ENCODE measurements at places on chromosomes 2 and 18.

GRCh38 chr2:160205505-160205904 is 5.4 kb upstream of the ITGB6 start:
- DNase-seq = no peak

DNA sequence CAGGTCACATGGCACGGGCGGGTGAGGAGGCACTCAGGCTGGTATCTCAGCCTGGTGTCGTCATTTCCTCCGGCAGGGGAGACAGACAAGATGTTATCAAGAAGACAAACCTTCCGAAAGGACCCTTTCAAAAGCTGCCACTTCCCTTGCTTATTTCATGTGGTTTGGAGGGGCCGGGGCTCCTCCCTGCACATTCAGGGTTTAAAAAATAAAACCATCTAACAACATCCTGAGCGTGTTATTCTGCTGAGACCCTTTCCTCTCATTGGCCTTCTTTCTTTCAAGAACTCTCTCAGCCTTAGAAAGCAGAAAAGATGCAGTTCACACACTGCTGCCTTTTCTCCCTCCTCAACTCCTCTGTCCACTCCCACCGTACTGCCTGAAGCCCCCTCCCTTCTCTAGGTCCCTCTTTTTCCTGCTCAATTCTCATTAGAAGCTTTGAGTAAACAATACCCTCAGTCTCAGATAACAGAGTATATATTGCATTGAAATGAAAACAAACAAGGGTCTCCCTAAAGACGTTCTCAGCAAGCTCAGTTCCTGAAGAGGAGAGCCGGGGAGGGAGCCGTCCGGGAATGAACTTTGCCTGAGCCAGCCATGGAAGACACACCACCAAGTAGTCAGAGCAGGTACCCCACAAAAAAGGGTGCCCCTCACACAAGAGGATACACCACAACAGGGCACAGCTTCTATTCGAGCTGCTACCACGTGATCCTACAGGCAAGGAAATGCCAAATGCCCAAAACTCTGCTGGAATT is 9.7 kb downstream of the SMAD7 start:
- no peak for DNase-seq

- DNase-seq = no peak
Measured at GRCh38 chr2:240402566-240403272, 32.7 kb upstream of the GPC1 start.

DNA sequence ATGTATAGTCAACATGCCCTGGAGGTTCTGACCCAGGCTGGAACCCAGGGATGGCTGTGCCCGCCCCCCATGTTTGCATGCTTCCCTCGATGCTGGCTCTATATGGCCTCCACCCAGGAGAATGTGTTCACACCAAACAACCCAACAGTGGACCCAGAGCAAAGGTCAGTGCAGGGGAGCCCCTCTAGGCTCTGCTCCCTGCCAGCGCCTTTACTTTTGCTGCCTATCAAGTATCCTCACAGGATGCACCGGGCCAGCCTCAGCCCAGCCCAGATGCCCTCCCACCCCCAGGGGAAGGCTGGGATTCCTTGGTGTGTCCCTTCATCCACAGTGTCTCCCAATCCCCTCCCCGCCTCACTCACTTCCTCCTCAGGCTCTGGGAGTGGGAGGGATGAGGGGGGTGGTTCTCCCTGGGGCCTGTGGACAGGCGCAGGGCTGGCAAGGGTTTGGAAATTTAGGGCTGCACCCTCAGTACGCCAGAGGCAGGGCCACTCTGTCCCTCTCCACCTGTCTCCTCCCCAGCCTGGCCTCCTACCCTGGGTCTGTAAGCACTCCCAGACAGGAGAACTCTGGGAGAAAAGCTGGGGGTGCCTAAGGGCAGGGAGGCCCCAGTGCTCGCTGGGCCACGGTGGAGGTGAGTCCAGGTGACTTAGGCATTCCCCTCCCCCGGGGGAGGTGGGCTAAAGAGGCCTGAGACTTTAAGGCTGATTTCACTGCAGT is 2.3 kb downstream of the ATP6V1B1 start:
- DNase-seq = no peak

DNA sequence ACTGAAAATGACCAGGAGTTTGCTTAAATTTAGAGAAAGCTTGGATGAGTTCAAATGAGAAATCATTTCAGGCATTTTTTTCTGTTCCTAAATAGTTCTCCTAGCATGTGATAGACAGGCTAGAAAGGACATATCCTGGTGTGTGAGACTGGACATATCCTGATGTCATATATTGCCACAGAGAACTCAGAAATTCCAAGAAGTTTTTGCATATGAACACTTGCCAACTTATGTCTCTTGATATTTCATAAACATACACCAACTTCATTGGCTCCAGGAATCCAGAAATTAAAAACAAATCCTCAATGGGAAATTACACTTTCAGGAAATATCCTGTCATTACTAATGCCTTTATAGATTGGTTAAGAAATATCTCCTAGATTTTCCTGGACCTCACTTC is 2.9 kb upstream of the SERPINB4 start:
- DNase-seq = no peak

DNA sequence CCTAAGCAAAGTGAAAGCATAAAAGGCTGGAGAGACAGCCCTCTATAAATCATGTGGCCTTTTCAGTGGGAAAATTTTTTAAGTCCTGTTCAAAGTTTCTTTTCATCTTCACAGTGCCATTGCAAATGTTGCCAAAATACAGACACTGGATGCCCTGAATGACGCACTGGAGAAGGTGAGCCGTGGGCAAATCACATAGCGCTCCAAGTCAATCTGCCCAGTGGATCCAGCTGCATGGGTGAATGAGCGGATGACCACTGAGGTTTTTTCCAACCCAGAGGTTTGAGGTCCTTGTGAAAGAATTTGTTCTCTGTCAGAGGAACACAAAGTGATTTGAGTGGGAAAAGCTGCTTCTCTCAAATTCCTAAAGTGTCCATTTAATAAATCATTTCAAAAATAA is 11.8 kb downstream of the DAPL1 start:
- DNase-seq = no peak

GRCh38 chr2:147589127-147589526 is 255.7 kb upstream of the ACVR2A start:
- no peak for DNase-seq

GRCh38 chr2:231479455-231479854 is 15.2 kb upstream of the NCL start:
- DNase-seq = no peak

DNA sequence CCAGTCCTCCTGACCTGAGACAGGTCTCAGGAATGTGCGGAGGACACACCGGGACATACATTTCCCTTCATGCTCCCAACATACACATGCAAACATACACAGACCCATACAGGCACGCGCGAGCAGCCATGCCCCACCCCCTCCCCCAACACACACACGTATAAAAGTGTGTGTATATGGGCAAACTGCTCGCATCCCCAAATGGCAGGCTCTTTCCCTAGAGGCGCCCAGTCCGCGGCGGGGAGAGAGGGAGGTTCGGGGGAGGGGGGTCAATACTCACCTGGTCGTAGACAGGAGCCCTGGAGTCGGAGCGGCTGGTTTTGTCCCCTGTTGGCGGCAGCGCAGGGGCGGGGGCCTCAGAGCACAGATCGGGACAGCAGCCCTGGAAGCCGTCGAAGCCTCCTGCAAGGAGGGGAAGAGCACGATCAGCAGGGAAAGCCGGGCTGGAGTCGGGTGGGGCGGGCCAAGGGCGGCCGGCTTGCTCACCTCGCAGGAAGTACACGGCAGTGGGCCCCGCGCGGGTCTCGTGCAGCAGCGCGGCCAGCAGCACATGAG is 682 bp downstream of the DUSP2 start:
- DNase-seq = no peak

DNA sequence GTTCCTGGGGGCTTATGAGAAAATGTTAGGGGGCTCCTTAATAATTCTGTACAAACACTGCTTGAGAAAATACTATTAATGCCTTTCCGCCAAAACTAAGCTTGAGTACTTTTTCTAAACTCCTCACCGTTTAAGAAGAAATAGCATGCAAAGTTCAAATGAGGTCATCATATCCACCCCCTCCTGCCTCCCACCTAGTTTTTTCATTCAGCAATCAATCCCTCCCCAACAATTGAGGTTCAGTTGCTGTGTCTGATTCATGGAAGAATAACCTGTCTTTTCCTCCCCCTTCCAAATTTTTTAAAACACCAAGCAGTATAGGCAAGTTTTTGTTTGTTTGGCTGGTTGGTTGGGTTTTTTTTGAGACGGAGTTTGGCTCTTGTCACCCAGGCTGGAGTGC is 24.4 kb upstream of the RMP24 start:
- no peak for DNase-seq

DNA sequence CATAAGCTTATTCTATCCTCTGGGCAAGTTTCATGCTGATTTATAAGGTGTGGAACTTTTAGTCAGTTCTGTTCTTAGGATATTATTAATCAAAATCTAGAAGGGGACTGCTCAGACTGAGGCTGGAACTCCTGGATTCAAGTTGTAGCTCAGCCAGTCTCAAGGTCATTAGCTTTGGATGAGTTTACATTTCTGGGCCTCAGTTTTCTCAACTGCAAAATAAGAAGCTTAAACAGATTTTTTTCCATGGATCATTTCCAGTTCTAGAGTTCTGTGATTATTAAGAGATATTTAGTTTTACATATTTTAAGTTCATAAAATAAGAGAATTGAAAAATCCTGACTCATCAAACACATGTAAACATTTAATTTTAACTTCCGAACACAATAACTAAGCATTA is 442.5 kb upstream of the PKDCC start:
- DNase-seq = no peak

DNA sequence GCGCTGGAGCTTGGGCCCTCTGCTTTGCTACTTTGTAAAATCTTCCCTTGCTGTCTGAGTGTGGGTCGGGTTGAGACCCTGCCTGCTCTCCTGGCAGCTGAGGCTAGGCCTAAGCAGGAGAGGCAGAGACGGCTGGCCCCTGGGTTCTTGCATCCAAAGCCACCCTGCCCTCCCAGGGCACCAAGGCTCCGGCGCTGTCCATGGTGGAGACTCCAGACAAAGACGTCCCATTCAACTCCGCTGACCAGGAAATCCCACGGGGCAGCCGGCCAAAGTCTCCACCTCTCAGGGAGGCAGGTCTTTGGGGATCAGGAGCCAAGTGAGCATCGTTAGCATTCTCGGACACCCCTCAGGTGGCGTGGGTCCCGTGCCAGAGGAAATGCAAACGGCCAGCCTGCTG is 2.6 kb upstream of the PRLH start:
- DNase-seq = no peak

DNA sequence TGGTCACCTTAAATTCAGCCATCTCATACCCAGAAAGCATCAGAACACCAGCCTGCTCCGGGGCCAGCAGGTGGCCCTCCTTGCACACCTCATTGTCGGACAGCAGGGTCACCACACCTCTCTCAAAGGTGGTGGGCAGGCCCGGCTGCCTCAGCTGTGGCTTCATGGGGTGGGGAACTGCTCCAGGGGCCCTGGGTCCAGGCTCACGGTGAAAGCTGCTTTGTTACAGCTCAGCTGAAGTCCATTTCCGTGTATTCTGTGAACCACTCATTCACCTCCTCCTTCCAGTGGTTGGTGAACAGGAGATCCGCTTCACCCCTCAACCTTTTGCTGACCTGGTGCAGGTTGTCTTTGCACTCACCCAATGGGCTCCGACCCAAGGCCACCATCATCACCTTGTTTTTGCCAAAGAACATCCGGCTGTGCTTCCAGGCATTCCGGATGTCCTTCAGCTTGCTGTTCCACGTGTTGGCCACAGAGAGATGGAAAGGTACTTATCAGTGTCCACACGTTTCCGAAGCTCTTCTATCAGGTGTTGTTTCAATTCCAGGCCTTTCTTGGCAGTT is 78.6 kb upstream of the LDLRAD4 start:
- no peak for DNase-seq

GRCh38 chr2:43196768-43197587 is 29.4 kb downstream of the ZFP36L2 start:
- DNase-seq = no peak

DNA sequence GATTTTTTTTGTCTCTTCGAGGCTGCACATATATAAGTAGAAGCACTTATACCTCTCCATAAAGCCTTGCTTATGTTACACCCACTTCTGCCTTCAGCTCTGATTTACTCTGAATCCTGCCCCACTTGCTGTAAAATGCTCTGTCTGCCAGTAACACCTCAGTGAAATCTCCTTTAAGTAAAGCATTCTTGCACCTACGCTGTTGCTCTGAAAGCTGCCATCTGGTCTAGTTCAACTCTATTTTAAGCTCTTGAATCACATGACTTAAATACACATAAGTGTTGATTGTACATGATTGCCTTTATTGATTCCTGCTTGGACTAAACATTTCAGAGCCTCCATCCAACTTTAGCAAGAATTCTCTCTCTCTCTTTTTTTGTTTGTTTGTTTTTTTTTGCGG is 609.0 kb upstream of the CELF4 start:
- no peak for DNase-seq

DNA sequence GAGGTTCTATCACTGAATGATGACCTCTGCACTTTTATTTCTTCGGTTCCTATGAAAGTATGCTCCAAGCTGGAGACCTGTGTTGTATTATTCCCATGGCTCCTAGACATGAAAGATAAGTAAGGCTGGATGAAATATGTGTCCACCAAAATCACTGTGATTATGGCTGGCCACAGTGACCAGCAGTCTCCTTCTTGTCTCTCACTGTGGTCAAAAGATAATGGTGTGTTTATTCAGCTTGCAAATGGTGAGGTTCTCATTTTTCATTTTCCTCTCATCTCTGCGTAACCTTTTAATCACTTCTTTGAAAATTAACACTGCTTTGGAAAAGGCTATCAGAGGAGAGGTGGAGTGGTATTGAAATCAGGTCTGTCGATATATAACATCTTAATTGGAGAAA is 107.8 kb upstream of the DAPL1 start:
- DNase-seq = no peak
